HEK293T (cell line): ENCODE measurements at places on chromosomes 2 and 18.

DNA sequence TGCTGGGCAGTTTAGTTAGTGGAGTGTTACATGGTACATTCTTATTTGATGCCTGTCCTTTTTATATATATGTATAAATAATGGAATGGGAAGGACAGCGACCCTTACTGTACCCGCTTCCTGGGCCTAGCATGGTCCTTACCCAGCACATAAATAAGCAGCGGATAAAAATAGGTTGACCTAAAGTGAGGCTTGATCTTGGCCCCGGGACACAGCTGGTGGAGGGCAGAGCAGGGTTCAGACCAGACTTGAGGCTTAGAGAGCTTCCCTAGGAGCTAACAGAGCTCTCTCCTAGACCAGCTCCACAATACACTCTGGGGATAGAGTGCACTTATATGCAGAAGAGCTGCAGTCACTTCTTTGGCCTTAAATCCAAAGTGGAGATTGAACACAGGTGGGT, 46.9 kb upstream of the RPL31 start:
- no peak for DNase-seq

- DNase-seq = no peak
Observed at GRCh38 chr18:57154191-57154830, 7.4 kb downstream of the BOD1L2 start.

DNA sequence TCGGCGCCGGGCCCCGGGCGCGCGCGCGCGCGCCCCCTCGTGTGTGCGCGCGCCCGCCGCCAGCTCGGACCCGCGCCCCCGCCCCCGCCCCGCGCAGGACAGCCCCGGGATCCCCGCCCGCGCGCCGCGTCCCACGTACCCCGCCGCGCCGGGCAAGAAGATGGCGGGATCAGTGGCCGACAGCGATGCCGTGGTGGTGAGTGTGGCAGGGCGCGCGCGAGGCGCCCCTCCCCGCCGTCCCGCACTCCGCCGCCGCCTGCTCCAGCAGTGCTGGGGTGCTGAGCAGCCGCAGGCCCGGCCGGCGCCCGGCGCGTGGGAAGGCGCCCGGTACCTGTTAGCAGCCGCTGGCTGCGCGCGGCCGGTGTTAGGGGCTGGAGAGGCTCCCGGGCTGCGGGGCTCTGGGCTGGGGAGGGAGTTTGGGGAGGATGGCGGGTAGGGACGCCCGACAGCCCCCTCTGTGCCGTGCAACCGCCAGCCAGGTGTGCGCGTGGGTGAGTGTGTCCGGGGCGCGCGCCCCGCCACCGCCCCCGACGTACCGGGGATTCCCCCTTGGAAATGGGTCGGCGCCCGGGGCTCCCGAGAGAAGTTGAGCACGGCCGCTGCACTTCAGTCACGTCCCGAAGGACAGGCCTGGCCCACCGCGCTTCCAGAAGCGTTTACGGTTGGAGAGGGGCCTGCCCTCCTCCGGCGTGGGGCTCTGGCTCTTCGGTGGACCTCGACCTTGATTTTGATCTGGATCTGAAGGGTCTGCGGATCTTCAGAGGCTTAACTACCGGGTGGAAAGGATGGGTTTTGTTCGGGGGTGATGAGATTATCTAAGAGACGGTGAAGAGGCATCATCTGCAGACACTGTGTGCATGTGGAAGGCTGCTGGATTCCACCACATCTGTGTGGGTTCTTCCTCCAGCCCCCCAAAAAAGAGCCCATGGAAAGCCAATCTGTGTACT, 697 bp downstream of the LGALSL start:
- DNase-seq = peak; percentile 77

DNA sequence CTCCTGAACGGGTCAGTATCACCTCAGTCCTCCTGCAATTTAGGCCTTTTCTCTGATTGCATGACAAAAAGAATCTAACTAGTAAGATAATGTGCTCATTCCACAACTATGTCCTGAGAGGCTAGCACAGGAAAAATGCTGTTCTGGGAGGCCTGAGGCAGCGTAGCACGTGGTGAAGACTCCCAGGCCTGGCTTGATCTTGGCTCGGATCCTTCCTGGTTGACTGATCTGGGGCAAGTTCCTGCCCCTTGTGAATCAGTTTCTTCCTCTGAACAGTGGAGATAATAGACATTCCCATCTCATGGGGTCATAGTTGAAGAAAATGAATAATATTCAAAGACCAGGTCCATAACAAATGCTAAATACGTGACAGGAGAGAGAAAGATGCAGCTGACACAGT, 12.3 kb downstream of the FBLN7 start:
- no peak for DNase-seq

DNA sequence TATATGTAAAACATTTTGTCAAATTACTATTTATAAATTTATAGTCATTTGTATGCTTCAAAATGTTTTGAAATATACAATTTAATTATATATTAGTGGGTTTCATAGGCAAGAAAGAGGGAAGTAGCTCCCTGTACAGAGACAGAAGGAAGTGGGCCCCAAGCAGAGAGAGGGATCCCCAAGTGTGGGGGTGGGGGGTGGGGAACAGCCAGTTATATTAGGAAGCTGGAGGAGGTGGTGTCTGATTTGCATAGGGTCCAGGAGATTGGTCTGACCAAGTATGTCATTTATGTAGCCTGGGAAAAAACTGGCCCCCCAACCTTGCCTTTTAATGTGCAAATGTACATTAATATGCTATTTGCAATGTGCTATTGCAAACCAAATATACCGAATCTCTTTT, 76.5 kb upstream of the ZSWIM2 start:
- DNase-seq = no peak

DNA sequence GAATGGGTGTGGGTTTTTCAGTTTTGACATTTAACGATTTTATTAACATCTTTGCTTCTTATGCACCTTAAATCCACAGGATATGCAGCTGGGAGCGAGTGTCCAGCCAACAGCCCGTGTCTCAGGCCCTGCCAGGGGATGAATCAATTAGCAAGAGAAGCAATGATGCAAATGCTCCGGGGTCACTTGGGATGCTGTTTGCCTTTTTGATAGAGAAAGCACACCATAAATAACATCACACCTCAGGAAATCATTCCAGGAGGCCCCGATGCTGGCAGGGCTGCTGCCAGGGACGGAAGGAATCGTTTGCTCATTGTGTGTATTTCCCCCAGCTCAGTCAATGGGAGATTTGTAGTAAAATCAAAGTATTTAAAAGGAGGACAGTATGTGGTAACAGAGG, 394.0 kb upstream of the HNRNPA3 start:
- DNase-seq = peak; percentile 10

- no peak for DNase-seq
Observed at GRCh38 chr2:61597300-61598289, 59.4 kb upstream of the XPO1 start.

DNA sequence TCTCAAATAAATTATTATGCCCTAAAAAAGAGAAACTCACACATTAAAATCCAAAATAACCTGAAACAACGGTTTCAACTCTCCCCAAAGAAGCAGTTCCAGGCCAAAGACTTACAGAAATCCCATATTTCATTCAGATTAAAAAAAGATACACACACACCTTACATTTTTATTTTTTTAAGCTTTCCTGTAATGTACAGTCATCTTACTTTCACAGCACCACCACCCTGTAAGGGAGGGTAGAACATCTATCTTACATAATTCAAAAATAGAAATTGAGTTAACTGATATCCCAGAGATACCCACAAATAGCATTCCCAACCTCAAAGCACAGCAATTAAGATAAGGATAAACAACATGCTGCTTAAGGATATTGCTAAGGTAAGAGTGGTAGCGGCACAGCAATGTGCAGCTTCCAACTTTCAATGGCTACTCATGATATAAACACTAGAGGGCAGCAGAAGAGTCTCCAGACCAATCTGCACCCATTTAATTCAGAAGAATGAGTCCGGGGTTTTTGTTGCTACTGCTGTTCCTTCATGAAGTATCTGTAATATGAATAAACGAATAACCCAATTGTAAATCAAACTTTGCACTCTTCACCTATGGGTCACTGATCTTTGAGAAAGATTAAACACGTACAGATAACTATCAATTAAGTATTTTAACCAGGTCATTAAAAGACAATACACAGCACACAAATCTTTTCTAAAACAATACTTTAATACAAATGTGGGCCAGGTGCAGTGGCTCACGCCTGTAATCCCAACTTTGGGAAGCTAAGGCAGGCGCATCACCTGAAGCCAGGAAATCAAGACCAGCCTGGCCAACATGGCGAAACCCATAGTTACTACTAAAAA, 11.3 kb downstream of the GFPT1 start:
- DNase-seq = peak; percentile 47
